ENCODE measurements at places on chromosomes 12 and 14. TPM values are rescaled to one million over a fixed set of nuclear protein-coding genes. Genes with fewer than 3 reads are reported as not detected.
A peak's percentile ranks its signal among the peaks of the same experiment; 100 is the strongest.

GRCh38 chr12:72747111-72747849 lies 475.1 kb downstream of the TRHDE start:
- no peak overlapping the region for H3K4me3 ChIP-seq
- no peaks in the 10 kb centered on the region for H3K27me3 ChIP-seq
- no peaks in the 10 kb centered on the region for H3K4me1 ChIP-seq
- DNase-seq, result no peak

- no peak overlapping the region for H3K27ac ChIP-seq
- no peak overlapping the region for H3K4me3 ChIP-seq
- H3K36me3 ChIP-seq, result no peaks in the 10 kb centered on the region
- peaks cover 1% of the 10 kb centered on the region for H3K27me3 ChIP-seq
- H3K4me1 ChIP-seq, result peaks cover 16% of the 10 kb centered on the region
These were observed 2.8 kb upstream of the MARK3 start for GRCh38 chr14:103382376-103382775.

DNA sequence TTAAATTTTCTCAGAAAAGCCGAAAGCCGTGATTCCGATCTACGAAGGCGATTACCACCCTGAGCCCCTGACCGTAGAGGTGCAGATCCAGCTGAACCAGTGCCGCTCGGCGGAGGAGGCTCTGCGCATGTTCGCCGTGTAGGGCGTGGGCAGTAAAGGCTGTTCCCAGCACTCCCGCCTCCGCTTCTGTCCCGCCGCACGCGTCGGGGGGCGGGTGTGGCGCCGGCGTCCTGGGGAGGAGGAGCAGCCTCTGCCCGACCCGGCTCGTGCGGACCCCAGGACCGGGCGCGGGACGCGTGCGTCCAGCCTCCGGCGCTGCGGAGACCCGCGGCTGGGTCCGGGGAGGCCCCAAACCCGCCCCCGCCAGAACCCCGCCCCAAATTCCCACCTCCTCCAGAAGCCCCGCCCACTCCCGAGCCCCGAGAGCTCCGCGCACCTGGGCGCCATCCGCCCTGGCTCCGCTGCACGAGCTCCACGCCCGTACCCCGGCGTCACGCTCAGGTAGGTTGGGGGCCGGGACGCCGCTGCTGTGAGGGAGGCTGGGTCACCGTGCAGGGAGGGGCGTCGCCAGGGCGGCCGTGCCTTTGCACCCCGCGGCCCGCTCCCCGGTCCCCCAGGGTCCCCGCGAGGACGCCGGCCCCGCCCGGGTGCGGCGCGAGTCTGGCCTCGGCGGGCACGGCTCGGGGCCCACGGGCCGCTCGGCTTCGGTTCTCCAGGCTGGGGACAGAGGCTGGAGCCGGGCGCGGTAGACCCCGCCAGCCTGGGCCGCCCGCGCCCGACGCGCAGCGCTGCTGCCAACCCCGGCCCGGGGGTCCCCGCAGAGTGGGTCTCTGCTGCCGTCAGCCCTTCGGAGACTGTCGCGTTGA lies at the start of gene B3GNT4:
Gene B3GNT4, plus strand, starts transcription at position 409 of the 866 bp plus-strand sequence. CDS start 910 bp downstream, outside the sequence.
- H3K36me3 ChIP-seq, result peaks cover 2% of the 10 kb centered on the region
- DNase-seq, result peak; percentile 45
- no peaks in the 10 kb centered on the region for H3K27me3 ChIP-seq
- H3K4me1 ChIP-seq, result peaks cover 13% of the 10 kb centered on the region
- peak within 1 kb of the TSS; percentile 82 for H3K4me3 ChIP-seq

SLC10A1 gene
- polyA plus RNA-seq, result not detected

DNA sequence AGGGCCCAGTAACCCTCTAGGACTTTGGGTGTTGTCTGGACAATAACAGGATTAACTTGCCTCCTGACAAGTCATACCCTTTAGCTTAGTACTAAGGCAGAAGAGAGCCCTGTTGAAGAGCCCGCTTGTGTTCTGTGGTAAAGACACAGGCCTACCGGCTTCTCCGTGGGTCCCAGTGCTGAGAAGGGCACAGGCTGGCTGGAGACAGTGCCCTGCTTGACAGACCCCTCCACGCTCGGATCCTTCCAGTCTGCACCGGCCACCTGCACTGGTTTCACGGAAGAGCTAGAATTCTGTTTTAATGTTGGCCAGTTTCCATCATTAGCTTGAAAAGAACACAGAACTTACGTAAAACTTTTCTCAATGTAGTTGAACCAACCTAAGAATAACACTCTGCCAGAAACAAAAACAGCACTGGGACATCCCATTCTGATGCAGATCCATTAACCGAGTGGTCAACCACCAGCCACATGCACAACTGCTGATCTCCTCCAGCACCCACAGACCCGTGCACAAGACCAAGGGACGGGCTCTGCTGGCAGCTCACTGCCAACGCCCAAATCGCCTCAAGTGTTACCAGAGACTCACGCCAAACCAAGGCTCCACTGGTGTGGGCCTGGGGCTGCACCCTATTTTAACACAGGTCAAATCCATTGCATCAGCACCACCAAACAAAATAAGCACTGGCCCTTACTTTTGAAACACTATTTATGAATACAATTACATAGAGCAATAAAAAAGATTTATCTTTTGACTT lies 27.1 kb downstream of the ZFYVE21 start:
- no peaks in the 10 kb centered on the region for H3K27me3 ChIP-seq
- no peak overlapping the region for H3K27ac ChIP-seq
- peaks cover 45% of the 10 kb centered on the region for H3K36me3 ChIP-seq
- no peak for DNase-seq
- H3K4me1 ChIP-seq, result peaks cover 1% of the 10 kb centered on the region

GRCh38 chr12:49092086-49092815 lies 2.4 kb downstream of the DHH start:
- peak; percentile 49 for DNase-seq
- H3K27me3 ChIP-seq, result peaks cover 44% of the 10 kb centered on the region
- H3K4me3 ChIP-seq, result peak overlapping the region; percentile 43
- peaks cover 20% of the 10 kb centered on the region for H3K36me3 ChIP-seq
- H3K27ac ChIP-seq, result no peak overlapping the region

ALG10 gene
- polyA plus RNA-seq, result 4.0 TPM
